Activated T-helper 2 cell treated with anti-CD3 and anti-CD28 coated beads, Interferon-gamma antibody, Interleukin-2, Interleukin-4, amounts not matched to agents 10 μg/mL and 5 μg/mL and 100 μg/mL, durations not matched to agents 14 hours and 24 hours and 36 hours (primary cell): ENCODE measurements at places on chromosomes 12 and 14.

- no peak overlapping the region for H3K4me3 ChIP-seq
- H3K36me3 ChIP-seq: no peaks in the 10 kb centered on the region
- H3K4me1 ChIP-seq: peaks cover 3% of the 10 kb centered on the region
Measured at GRCh38 chr12:64895526-64895925, 71.1 kb downstream of the TBC1D30 start.

DNA sequence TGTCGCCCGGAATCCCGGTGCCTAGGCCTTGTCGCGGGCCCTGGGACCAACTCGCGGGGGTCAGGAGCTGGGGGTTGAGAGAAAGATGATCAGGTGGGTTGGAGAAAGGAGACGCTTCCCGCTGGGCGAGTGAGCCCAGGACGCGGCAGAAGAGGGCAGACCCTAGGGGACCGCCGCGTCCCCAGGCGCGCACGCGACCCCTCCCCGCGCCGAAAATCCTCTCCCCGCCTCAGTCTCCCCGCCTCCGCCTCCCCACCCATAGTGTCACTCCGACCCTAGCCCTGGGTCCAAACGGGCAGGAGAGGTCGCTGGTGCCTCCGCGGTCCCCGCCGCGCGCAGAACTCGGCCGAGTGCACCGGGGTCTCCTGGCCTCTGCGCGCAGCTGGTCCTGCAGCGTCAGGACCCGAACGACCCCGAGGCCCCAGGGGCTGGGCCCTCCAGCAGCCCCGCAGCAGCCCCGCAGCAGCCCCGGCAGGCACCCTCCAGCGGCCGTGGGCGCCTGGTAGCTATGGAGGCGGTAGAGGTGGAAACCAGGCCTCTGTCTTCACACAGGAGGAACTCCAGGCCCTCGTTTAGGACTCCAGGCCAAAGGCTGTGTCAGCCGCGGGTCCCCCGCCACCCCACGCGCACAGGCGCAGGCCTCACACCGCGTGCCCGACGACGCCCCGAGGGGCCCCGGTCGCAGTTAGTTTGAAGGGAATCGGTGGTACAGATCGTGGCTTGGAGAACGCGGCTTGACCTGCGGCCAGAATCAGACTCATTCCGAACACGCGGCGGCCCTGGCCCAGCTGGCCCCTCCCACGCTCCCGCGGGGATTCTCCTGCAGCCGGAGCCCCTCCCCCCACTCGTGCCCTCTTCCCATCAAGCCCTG lies 60.1 kb upstream of the EIF5 start:
- no peaks in the 10 kb centered on the region for H3K4me1 ChIP-seq
- H3K36me3 ChIP-seq: no peaks in the 10 kb centered on the region
- DNase-seq: no peak
- no peak overlapping the region for H3K27ac ChIP-seq
- peaks cover 48% of the 10 kb centered on the region for H3K27me3 ChIP-seq
- H3K4me3 ChIP-seq: no peak overlapping the region

DNA sequence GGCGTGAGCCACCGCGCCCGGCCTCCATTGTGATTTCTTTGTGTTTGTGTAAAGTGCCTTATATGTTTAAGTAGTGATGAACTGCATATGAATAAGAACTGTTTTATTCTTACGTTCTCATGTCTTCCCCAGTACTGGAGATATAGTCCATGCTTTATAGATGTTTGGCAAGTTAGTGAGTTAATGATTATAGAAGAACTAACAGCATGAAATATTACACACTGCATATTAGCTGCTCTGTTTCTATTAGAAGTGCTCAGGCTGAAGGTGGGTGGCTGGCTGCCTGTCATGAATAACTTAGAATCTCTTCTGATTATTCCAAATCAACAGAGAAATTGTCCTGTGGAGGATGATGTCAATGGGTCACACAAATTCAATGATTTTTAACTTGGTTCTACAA lies 709.4 kb downstream of the GALC start:
- H3K27ac ChIP-seq: no peak overlapping the region
- no peaks in the 10 kb centered on the region for H3K36me3 ChIP-seq
- H3K27me3 ChIP-seq: no peaks in the 10 kb centered on the region
- no peak for DNase-seq
- no peaks in the 10 kb centered on the region for H3K4me1 ChIP-seq
- no peak overlapping the region for H3K4me3 ChIP-seq

DNA sequence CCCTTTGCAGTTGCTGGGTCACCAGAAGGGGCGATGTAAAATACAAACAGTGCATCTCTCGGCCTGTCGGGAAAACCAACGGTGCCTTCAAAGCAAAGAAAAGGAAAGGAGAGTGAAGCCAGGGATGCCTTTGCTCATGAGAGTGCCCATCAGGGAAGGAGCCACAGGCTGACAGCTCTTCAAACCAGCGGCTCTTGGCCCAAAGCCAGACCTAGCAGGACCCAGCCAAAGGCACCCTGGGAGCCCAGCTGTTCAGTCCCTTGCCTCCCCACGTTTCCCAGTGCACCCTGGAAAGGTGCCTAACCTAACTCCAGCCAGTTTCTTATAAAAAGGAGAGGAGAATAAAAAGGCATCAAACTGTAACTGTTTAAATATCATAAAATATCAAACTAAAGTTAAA lies 29.2 kb downstream of the PRMT8 start:
- no peak overlapping the region for H3K27ac ChIP-seq
- no peaks in the 10 kb centered on the region for H3K4me1 ChIP-seq
- no peaks in the 10 kb centered on the region for H3K36me3 ChIP-seq
- H3K27me3 ChIP-seq: peaks cover 6% of the 10 kb centered on the region
- DNase-seq: no peak
- no peak overlapping the region for H3K4me3 ChIP-seq

GRCh38 chr12:113862590-113863454 lies 103.3 kb downstream of the RBM19 start:
- no peak overlapping the region for H3K4me3 ChIP-seq
- no peaks in the 10 kb centered on the region for H3K27me3 ChIP-seq
- no peak overlapping the region for H3K27ac ChIP-seq
- no peaks in the 10 kb centered on the region for H3K36me3 ChIP-seq
- H3K4me1 ChIP-seq: peaks cover 14% of the 10 kb centered on the region

GRCh38 chr12:34403706-34404376 lies 381.5 kb downstream of the ALG10 start:
- no peaks in the 10 kb centered on the region for H3K27me3 ChIP-seq
- H3K4me3 ChIP-seq: no peak overlapping the region
- peak; percentile 1 for DNase-seq
- no peaks in the 10 kb centered on the region for H3K4me1 ChIP-seq
- H3K36me3 ChIP-seq: no peaks in the 10 kb centered on the region

DNA sequence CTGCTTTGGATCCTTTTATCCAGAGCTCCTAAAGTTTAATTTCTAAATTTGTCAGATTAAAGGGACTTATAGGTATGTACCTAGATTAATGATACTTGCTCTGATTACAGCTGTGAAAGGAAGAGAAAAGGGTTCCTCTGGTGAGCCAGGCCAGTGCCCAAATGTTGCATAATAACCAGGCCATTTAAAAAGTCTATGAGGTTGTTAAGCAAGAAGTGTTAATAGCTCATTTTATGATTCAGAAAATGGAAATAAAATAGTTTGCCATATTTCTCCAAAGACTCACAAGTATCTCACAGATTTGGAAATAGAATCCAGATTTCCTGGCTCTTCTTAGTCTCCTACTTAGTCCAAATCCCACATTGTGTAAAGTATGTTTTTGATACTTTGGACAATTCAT lies 67.6 kb downstream of the SLC38A6 start:
- DNase-seq: no peak
- no peak overlapping the region for H3K27ac ChIP-seq
- H3K4me3 ChIP-seq: no peak overlapping the region
- peaks cover 5% of the 10 kb centered on the region for H3K36me3 ChIP-seq
- no peaks in the 10 kb centered on the region for H3K27me3 ChIP-seq

GRCh38 chr14:97095269-97095668 lies 298.1 kb downstream of the VRK1 start:
- no peak for DNase-seq
- H3K4me1 ChIP-seq: no peaks in the 10 kb centered on the region
- H3K36me3 ChIP-seq: no peaks in the 10 kb centered on the region
- no peak overlapping the region for H3K27ac ChIP-seq

GRCh38 chr14:60349663-60350365 lies 100.8 kb downstream of the PPM1A start:
- DNase-seq: no peak
- no peaks in the 10 kb centered on the region for H3K36me3 ChIP-seq
- no peak overlapping the region for H3K27ac ChIP-seq
- H3K4me3 ChIP-seq: no peak overlapping the region
- no peaks in the 10 kb centered on the region for H3K4me1 ChIP-seq

- no peak overlapping the region for H3K27ac ChIP-seq
- peaks cover 25% of the 10 kb centered on the region for H3K4me1 ChIP-seq
- no peak overlapping the region for H3K4me3 ChIP-seq
- no peaks in the 10 kb centered on the region for H3K36me3 ChIP-seq
- no peak for DNase-seq
- no peaks in the 10 kb centered on the region for H3K27me3 ChIP-seq
Measured at GRCh38 chr14:69605738-69606137, 5.7 kb upstream of the SUSD6 start.

- no peak overlapping the region for H3K4me3 ChIP-seq
- H3K27me3 ChIP-seq: no peaks in the 10 kb centered on the region
- no peak overlapping the region for H3K27ac ChIP-seq
- H3K4me1 ChIP-seq: no peaks in the 10 kb centered on the region
- DNase-seq: no peak
- no peaks in the 10 kb centered on the region for H3K36me3 ChIP-seq
Measured at GRCh38 chr12:40314927-40315326, 90.1 kb downstream of the LRRK2 start.

- no peaks in the 10 kb centered on the region for H3K36me3 ChIP-seq
- no peak for DNase-seq
- no peak overlapping the region for H3K27ac ChIP-seq
- no peaks in the 10 kb centered on the region for H3K27me3 ChIP-seq
- no peak overlapping the region for H3K4me3 ChIP-seq
- H3K4me1 ChIP-seq: no peaks in the 10 kb centered on the region
Measured at GRCh38 chr14:25220514-25220913, 170.6 kb upstream of the STXBP6 start.

DNA sequence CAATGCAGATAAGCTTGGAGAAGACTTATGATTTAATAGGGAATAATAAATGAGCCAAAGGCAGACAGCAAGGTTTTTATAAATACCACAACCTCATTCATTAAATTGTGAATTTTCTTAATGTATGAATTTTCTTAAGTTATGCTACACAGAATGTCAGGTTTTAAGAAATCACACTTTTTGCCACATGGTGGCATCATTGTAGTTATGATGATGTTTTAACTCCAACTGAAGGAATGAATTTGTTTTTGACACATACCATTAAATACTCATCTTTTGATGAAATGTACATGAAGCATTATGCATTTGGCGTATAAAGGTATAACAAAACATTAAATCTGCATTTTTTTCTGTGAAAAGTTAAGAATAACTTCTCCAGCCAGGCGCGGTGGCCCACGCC lies 524.1 kb upstream of the FBXO33 start:
- no peaks in the 10 kb centered on the region for H3K27me3 ChIP-seq
- H3K36me3 ChIP-seq: no peaks in the 10 kb centered on the region
- H3K4me3 ChIP-seq: no peak overlapping the region
- no peak overlapping the region for H3K27ac ChIP-seq
- DNase-seq: no peak

- DNase-seq: no peak
- H3K4me1 ChIP-seq: no peaks in the 10 kb centered on the region
- no peak overlapping the region for H3K4me3 ChIP-seq
- peaks cover 30% of the 10 kb centered on the region for H3K36me3 ChIP-seq
Measured at GRCh38 chr12:103780992-103781391, 60.0 kb downstream of the NT5DC3 start.

DNA sequence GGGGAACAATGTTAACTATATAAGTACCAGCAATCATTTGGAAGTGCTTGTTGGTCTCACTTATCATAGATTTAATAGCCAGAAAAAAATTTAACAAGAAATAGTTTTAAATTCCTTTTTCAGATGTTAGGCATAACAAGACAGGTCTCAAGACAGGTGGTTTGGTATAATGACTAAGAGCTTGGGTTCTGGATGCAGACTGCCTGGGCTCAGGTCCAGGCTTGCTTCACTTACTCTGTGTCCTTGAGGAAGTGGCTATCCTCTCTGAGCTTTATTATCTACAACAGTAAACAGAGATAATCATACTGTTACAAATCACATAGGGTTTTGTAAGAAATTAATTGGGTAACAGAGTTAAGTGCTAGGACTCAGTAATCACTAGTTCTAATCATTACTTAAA lies 338.0 kb upstream of the FLRT2 start:
- DNase-seq: no peak
- no peaks in the 10 kb centered on the region for H3K36me3 ChIP-seq
- no peaks in the 10 kb centered on the region for H3K4me1 ChIP-seq
- H3K27me3 ChIP-seq: no peaks in the 10 kb centered on the region

GRCh38 chr14:64123241-64123822 lies 170.8 kb downstream of the ESR2 start:
- H3K4me3 ChIP-seq: no peak overlapping the region
- no peak for DNase-seq
- no peaks in the 10 kb centered on the region for H3K27me3 ChIP-seq
- no peak overlapping the region for H3K27ac ChIP-seq
- no peaks in the 10 kb centered on the region for H3K4me1 ChIP-seq
- peaks cover 27% of the 10 kb centered on the region for H3K36me3 ChIP-seq

GRCh38 chr12:80531646-80532045 lies 87.6 kb downstream of the PTPRQ start:
- H3K4me1 ChIP-seq: no peaks in the 10 kb centered on the region
- no peaks in the 10 kb centered on the region for H3K36me3 ChIP-seq
- DNase-seq: no peak
- H3K4me3 ChIP-seq: no peak overlapping the region
- no peaks in the 10 kb centered on the region for H3K27me3 ChIP-seq
- H3K27ac ChIP-seq: no peak overlapping the region

DNA sequence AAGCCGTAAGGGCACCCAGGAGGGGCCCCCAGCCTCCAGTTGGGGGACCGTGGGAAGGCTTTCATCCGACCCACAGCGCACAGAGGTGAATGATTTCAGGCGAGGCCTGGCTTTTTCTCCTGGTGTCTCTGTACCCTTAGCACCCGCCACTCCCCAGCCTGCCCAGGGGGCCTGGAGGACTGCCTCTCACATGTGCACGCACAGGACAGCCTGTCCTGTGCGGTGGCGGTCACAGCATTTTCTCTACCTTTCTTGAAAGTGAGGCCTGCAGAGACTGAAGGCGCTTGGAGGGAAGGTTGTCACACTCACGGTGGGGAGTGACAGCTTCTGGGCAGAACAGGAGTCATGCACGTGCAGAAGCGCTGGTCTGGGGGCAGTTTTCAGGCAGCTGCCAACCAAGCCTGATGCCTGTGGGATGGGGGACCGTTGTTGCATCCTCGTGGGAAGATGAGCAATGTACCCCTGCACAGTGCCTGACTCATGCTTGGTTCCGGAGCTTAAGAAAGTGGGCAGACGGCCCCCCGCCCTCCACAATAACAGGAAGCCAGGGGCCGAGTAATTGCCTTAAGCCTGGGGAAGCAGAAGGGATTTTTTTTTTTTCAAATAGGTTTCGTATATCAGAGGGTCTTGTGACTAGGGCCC lies 148.1 kb downstream of the TSPAN9 start:
- H3K4me3 ChIP-seq: no peak overlapping the region
- H3K36me3 ChIP-seq: no peaks in the 10 kb centered on the region
- H3K27ac ChIP-seq: no peak overlapping the region
- DNase-seq: no peak
- H3K4me1 ChIP-seq: no peaks in the 10 kb centered on the region

GRCh38 chr14:32552766-32553165 lies 223.7 kb downstream of the AKAP6 start:
- no peak for DNase-seq
- no peak overlapping the region for H3K27ac ChIP-seq
- H3K4me1 ChIP-seq: no peaks in the 10 kb centered on the region
- no peaks in the 10 kb centered on the region for H3K27me3 ChIP-seq
- no peaks in the 10 kb centered on the region for H3K36me3 ChIP-seq
- H3K4me3 ChIP-seq: no peak overlapping the region

- peaks cover 8% of the 10 kb centered on the region for H3K36me3 ChIP-seq
- H3K4me3 ChIP-seq: no peak overlapping the region
Measured at GRCh38 chr12:19428246-19428645, 11.0 kb upstream of the AEBP2 start.
